AG04449 (cell line): ENCODE measurements at places on chromosomes 2 and 18.

GRCh38 chr2:11147263-11147662, 8.0 kb upstream of the SLC66A3 start:
- DNase-seq, result no peak

DNA sequence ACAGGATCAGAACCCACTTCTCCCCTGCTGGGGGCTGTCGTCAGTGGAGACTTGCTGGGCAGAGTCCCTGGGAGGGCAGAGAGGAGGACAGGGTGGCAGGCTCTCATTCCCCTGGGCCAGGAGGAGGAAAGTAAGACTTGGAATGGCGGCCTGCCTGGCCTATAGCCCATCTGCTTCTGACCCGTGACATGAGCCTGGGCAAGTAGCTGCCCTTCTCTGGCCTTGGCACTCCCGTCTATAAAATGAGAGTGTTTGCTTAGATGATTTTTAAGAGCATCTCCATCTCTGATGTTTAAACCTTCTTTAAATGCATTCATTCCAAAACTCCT, 173.0 kb downstream of the DDX1 start:
- no peak for DNase-seq

DNA sequence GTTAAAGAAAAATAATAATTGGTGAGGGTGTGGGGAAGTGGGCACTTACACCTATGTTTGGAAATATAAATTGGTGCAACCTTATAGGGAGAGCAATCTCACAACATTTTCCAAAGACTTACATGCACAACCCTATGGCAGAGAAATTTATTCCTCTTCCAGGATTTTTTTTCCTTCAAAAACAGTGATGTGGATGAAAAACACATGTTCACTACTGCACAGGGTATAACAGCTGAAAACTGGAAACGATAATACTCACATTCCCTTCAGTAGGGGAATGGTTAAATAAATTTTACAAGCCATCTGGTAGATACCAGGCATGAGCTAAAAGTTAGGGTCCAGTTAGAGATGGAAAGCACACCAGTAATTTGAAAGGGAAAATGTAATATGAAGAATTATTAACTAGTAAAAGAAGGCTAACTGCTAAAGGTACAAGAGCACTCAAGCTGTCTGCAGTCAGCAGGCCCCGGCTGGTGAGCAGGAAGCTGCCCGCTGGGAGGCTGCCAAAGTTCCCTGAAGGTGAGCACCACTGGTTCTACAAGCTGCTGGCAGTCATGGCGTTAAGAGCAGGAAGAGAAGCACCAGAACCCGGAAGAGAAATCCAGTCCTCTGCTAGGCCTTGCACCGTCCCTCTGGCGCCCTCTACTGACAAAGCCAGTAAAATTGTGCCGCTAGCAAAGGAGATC, 28.4 kb upstream of the CASP8 start:
- peak; percentile 47 for DNase-seq

DNA sequence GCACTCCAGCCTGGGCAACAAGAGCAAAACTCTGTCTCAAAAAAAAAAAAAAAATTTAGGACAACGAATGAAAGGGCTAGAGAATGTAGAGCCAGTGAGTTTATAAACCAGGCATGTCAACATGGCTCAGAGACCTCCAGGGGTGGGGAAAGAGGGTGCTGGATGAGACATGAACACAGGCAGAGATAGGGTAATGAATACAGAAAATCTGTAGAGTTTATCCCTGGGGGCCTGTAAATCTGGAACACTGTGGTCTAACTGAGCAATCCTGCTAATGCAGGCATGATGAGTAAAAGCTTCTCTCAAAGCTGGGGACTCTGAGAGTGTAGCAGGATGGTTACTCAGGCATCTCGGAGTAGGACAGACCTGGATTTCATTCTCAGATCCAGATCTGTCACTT, 59.2 kb upstream of the IGFBP2 start:
- peak; percentile 83 for DNase-seq

DNA sequence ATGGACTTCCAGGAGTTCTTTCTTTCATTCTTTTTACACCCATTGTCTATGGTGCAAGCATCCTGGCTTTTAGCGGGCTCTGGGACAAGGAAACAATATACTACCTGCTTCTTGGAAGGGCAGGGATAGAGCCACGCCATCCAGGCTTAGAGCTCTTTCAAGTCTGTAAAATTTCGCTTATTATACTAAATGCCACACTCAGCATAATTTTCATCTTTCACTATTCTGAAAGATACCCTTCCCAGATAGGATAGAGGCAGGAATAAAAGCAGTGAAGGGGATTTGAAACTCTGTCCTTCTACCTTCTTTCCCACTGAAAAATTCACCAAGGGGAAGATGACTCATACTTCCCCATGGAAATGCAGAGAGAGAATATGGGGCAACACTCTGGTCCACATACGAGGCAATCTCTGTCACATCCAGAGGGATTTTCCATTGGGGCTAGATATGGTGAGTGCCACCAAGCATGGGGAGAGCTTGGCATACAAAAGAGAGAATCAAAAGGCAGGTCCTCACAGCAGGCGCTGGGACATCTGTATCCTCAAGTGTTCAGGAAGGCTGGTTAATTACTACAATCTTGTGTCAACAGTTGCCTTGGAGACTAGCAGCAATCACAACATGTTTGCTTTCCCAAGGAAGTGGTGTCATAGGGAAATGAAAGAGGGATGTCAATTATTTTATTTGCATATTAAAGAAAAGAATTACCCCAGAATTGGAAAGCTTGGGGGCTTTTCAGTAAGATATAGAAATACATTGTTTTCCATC, 127.6 kb downstream of the TDRD15 start:
- no peak for DNase-seq

DNA sequence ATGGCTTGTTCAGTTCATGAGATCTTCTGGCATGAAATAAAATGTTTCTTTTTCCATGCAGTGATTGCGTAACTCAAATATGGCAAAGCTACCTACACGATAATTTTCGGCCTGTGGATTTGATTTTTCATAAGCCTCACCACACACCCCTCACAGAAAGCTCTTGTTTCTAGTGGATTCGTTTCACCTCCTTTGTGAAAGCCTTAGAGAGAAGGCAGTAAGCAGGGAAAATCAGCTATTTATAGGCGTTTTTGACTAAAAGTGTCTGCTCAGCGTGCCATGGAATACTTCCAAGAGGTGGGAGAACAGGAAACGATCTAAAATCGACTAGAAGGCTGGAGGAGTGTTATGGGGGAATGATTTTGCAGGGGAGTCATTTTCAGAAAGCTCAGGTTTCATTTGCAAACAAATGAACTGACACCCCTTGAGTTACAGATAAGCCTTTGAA, 417.9 kb downstream of the TGIF1 start:
- no peak for DNase-seq

DNA sequence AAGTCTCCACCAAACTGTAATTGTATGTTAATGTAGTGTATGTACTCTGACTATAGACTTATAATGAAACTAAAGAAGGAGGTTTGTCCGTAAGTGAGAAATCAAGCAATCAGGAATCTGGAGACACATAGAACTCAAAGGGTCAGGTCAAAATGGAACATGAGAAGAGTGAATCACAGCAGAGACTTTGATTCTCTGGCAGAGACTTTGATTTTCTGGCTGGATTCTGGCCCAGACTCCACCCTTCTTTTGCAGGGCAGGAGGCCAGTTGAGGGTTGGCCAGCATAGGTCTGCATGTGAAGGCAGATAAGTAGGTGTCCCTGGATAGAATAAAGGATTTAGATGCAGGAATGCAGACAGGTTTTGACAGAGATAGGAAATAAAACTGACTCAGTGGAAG, 11.0 kb upstream of the NCKAP5 start:
- no peak for DNase-seq

DNA sequence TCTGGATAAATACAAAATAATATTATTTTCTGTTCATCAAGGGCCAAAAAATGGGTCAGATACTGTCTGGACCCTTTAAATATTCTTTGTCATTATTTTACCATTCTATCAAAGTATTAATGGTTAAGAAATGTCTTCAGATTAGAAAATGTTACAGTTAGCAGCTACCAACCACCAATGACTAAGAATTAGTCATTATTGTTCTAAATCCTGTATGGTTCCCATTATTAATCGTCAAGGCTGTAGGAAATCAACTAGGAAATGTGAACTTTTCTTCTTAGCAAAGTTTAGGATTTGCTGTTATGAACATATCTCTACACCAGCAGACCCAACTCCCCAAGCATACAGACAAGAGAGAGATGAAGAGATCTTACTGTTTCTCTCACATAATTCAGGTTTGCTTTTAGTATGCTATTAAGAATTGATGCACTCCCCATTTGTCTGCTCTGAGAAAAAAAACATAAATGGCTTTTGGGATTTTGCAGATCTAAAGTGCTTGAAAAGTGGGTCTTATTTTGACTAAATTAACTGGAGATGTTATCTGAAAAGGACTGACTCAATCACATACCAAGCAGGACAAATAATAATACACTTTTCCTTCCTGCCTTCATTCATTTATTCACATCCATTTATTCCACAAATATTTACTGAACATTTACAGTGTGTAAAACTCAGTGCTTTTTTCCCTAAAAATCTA, 147.7 kb downstream of the PPP1R1C start:
- DNase-seq, result no peak

DNA sequence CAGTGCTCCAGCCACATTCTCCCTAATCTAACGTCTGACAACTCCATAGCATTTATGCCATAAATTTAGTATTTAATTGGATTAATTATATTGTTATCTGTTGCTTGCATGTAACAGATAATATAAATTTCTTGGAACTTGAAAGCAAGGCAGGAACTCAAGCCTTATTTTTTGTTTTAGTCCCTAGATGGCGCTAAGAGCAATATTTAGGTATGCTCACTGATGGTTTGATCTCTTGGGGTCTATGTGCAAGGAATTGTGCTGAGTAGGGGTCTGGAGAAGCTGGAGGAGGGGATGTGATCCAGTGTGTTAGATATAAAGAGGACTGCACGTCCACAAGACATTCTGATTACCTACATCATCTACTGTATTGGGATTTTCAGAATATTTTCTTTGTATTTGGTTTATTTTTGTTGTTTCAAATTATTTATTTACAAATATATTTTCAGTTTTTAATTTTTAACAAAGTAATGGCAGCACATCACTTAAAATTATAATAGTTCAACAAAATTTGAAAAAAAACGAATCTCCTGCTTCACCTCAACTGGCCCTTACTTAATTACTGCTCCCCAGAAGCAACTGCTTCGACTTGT, 32.8 kb downstream of the KATNAL2 start:
- DNase-seq, result no peak

DNA sequence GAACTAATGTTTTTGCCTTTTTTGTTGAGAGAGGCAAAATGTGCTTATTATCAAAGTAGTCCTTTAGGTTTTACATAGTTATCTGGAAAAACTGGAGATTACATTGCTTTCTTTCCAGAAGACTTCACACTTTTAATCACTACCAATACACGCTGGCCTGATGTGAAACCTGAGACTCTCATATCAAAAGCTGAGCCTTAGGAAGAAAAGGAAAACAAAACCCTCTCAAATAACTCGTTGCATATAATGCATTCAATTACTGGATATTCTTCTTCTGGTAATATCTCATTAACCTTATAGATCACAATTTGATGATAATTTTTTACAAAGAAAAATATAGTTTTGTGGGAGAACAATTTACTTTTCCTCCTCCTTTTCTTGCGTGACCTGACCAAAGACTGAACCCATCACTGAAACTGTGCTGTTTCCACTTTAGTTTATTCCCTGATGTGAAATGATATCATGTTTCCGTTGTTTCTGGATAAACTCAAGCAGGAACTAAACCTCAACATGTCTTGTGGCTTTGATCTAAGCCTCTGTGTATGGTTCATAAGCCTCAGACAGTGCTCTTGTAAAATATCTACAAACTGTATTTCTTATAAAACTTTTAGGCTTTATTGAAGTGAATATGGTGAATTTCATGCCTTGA, 332.4 kb downstream of the GULP1 start:
- DNase-seq, result no peak

- DNase-seq, result peak; percentile 23
These were observed 521.2 kb upstream of the FANCL start for GRCh38 chr2:58762176-58762781.

GRCh38 chr2:145736871-145737270, 1217.0 kb upstream of the ZEB2 start:
- no peak for DNase-seq

GRCh38 chr18:22180722-22181121, 11.3 kb downstream of the GATA6 start:
- DNase-seq, result no peak

- peak; percentile 36 for DNase-seq
These were observed 1238.4 kb downstream of the LRP1B start for GRCh38 chr2:140892436-140892835.

GRCh38 chr2:228447266-228447915, 265.9 kb upstream of the SPHKAP start:
- no peak for DNase-seq

- no peak for DNase-seq
These were observed 640 bp downstream of the SLC39A6 start for GRCh38 chr18:36128530-36128870.

DNA sequence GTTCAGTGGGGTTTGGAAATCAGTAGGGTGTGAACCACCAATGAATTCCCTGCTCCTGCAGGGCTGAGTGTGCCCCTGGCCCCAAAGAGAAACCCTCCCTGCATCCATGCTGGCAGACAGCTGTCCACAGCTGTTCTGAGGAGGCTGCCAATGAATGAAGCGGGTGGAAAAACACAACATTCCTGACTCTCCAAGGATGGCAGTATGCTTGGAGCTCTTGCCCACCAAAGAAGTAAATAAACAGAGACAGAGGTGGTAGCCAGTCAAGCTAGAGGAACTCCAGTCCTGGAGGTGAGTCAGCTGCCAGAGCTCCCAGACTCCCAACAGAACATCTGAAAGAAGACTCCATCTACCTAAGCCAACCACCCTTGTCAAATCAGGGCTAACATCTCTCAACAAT, 6.2 kb downstream of the ZBTB7C start:
- no peak for DNase-seq

GRCh38 chr2:109171444-109172334, 42.7 kb downstream of the SH3RF3 start:
- peak; percentile 94 for DNase-seq

- DNase-seq, result peak; percentile 31
These were observed 30.3 kb downstream of the WDSUB1 start for GRCh38 chr2:159256159-159256558.

DNA sequence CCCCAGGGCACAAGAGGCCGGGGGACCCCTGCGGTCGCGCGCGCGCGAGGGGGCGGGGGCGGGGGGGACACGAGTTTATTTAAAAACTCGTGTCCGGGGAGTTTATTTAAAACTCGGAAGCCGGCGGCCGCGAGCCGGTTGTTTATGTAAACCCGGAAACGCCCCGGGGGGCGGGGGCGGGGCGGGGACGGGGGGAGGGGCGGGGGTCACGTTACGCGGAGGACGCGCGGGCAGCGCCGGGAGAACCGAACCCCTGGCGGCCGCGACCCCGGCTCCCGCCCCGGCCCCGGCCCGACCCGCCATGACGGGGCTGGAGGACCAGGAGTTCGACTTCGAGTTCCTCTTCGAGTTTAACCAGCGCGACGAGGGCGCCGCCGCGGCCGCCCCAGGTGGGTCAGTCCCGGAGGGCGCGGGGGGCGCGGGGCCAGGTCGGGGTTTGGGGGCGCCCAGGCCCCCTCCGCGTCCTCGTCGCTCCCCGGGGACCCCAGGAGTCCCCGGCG, 4.4 kb downstream of the NFATC1 start:
- DNase-seq, result no peak

DNA sequence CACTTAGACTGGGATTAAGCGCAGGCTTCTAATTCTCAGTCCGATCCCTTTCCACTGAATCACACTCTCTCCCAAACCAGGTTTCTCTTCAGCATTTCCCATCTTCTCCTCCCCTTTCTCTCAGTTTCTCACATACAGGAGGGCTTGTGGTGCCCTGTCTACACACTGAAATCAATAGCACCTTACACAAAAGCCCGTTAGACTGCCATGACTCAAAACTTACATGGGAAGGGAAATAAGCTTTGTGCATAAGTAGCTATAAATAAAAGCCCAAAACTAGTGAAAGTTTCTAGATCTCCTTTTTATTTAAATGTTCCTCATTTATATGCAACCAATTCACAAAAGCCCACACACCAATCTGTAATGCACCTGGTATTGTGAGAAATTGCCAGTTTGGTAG, 318.4 kb downstream of the TXNL1 start:
- no peak for DNase-seq
